ENCODE measurements at places on chromosomes 13 and 19.

DNA sequence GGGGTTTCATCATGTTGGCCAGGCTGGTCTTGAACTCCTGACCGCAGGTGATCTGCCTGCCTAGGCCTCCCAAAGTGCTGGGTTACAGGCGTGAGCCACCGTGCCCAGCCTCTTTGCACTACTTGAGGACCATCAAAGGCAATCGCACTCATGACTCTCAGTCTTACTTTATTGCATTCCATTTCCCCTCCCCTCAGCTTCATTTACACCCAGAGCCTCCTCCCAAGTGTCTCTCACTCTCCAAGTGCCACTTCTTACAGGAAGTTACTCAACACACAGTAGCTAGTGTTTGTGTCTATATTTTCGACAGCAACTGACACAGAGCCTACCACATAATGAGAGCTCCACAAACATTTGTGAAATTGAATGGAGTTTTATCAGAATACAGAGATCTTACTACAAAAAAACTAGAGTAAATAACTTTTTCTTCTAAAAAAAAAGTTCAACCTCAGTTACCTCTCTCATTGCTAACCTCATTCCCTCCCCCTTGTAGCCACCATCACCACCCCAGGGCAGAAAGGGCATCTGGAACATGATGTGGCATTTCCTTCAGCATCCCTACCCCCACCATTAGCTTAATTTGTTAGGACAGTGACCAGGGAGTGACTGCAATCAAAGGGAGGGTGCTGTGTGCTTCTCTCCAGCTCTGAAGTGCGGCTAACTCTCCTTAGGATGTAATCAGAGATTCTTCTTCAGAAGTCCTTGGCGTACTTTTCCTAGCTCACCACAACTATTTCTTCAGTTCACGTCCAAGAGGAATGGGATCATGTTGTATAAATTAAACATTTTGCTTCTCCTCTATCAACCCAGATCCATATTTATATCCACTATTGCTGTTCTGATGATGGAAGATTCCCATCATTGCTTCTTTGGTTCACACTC lies 17.0 kb upstream of the RUBCNL start:
- peak; percentile 68 for DNase-seq

DNA sequence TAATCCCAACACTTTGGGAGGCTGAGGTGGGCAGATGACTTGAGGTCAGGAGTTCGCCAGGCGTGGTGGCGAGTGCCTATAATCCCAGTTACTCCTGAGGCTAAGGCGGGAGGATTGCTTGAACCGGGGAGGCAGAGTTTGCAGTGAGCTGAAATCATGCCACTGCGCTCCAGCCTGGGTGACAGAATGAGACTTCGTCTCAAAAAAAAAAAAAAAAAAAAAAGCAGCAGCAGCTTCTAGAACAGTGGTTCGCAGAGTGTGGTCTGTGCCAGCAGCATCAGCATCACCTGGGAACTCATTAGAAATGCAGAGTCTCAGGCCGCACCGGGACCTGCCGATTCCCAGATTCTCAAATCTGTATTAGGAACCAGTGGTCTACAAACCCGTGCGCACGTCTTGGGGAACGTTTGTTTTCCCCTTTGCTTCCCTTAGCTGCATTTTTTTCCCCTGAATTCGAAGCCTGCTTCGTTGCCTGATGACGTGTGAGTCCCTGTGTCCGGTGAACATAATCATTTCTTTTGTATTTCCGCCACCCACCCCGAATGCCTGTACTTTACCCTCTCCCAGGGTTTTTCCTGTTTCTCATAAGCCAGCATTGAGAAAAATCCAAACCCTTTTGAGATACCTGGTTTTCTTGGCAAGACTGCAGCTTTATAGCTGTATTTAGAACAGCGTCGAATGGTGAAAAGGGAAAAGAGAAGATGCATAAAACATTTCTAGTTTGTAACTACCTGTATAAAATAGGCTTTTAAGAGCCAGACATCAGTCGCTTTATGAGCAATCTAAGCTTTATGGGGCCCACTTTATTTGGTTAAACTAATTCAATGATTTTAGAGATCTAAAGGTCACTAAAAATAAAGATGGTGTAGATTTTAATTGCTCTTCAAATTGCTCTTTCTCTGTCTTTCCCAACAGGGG lies 49.8 kb downstream of the BICRA start:
- no peak for DNase-seq

GRCh38 chr13:51822106-51822815 lies 18.3 kb upstream of the DHRS12 start:
- no peak for DNase-seq

DNA sequence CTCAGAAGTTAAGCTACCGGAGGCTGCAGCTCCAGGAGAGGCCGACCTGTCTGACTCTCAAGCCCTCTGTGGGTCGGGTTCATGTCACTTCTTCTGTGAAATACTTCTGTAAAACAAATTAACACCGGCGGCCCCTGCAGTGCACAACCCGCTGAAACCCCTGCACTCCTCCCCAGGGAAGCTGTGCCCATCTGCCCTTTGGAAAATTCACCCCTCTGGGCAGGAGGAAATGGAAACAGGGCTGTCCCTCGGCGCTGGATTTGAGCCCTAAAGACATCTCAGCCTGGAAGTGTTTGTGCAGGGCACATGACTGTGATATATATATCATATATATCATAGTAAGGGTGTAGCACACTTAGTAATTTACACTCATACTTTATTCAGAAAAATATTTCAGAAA lies 415.3 kb downstream of the IRS2 start:
- DNase-seq: no peak

- DNase-seq: no peak
Observed at GRCh38 chr13:46495651-46496050, 57.3 kb upstream of the LRCH1 start.

- DNase-seq: no peak
Observed at GRCh38 chr13:98856983-98857382, 104.5 kb upstream of the SLC15A1 start.

- DNase-seq: no peak
Observed at GRCh38 chr13:97141564-97142005, 80.5 kb upstream of the MBNL2 start.

- DNase-seq: no peak
Observed at GRCh38 chr13:24460256-24460655, 52.3 kb downstream of the PARP4 start.

GRCh38 chr19:45468803-45469131 lies 971 bp downstream of the FOSB start:
- DNase-seq: peak; percentile 72

DNA sequence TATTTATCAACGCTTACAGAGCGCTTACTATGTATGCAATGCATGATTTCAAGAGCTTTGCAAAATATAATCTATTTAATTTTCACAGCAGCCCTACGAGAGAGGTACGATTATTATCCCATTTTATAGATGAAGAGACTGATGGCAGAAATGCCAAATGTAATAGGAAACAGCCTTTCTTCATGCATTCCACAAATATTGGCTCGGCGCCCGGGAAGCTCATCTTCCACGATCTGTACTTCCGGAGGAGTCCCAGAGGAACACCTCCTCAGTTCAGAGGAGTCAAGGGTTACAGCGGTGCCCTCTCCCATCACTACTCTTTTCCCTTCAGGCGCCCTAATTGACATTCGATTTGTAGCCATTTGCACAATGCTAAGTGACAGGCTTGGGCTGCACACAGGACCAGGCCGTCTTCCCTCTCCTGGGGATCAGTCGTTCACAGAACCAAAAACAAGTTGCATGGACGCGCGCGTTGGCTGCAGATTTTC lies 1.1 kb upstream of the ARHGAP35 start:
- no peak for DNase-seq

DNA sequence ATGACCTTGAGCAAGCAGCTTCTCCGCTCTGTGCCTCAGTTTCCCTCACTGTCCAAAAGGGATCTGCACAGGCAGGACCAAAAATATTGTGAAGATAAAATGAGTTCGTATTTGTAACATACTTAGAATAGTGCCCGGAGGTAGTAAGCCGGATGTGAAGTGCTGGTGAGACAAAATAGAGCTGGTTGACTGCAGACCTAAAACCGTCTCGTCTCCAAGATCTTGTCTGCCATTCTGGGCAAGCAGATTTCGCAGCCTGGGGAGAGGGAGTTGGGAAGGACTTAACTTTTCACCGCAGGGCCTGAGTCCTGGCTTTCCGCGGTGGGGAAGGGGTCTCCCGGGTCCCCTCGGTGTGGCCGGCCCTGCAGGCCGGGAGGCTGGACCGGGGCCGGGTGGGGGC lies 8.2 kb upstream of the BBC3 start:
- no peak for DNase-seq

- no peak for DNase-seq
Observed at GRCh38 chr13:53494406-53494805, 465.8 kb downstream of the OLFM4 start.

GRCh38 chr13:77250975-77251374 lies 75.9 kb downstream of the MYCBP2 start:
- no peak for DNase-seq

- no peak for DNase-seq
Observed at GRCh38 chr13:112668924-112669323, 20.9 kb upstream of the ATP11A start.

DNA sequence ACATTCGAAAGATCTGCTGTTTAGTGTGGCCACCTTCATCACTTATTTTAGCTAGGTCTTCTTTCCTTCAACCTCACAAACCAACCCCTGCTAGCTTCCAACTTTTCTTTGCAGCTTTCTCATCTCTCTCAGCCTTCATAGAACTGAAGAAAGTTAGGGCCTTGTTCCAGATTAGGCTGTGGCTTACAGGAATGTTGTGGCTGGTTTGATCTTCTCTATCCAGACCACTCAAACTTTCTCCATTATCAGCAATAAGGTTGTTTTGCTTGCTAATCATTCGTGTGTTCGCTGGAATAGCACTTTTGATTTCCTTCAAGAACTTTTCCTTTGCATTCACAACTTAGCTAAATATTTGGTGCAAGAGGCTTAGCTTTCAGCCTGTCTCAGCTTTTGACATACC lies 44.7 kb downstream of the CARS2 start:
- DNase-seq: no peak

DNA sequence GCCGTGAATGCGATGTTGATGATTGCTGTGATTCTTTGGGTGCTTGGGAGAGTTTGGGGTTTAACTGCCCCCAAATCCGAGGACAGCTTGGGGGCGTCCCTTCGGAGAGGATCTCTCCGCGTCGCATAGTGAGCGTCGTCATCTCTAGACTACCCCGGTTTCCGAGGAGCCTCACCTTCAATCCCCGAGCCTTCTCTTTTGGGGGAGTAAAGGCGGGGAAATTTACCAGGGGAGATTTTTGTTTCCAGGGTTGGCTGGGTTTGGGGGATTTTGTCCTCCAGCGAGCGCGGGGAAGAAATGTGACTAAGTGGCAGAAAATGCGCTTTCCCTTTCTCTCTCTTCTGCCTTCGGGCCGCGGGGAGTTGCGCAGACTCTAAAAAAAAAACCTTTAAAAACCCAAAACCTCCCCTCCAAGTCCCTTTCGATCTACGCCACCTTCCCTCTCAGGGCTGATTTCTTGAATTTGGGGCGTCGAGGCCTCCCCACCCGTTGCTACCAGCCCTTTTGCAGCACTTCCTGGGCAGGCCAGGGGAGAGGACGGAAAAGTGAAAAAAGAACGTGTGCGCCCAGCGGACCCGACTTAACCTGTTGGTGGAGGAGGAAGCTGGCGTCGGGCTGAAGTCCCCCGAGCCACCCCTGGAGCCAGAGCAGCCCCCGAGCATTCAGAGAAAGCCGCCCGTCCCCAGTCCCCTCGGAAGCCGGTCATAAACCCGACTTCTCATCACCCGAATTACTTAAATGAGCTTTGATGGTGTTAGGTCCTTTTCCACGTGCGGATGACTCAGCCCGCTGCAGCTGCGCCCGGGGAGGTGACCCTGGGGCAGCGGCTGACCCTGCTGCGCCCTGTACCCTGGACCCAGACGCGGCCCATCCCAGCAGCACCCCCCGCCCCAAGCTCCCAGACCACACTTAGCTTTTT lies 17.7 kb downstream of the NFIX start:
- DNase-seq: peak; percentile 32

DNA sequence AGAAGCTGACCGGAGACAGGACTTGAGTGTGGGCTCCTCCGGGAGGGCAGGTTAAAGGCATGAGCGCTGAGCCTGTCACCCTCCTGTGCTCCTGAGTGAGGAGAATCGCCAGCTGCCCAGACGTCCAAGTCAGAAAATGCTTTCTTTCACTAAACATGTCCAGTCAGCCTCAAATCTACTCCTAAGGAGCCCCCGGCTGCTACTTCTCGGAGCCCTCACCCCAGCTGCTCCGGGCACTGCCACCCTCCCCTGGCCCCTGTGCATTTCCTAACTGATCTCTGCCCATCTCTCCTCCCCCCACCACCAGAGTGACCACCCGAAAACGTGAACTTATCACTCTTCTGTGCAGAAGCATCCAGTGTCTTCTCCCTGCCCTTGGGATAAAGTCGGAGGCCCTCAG lies 277.5 kb upstream of the SOX1 start:
- peak; percentile 0 for DNase-seq

- no peak for DNase-seq
Observed at GRCh38 chr13:89382981-89383380, 1711.8 kb downstream of the SLITRK5 start.

GRCh38 chr13:49315036-49315565 lies 67.4 kb downstream of the CDADC1 start:
- no peak for DNase-seq

- DNase-seq: no peak
Observed at GRCh38 chr13:31369213-31369612, 169.4 kb downstream of the B3GLCT start.

GRCh38 chr13:27171244-27171826 lies at the start of gene USP12:
Gene USP12 (minus strand): TSS chr13:27171811. CDS start chr13:27171639, 172 bp downstream.
- no peak for DNase-seq

- no peak for DNase-seq
Observed at GRCh38 chr13:43110658-43111057, 87.3 kb downstream of the DNAJC15 start.

Data from HL-60 (cell line).